ENCODE measurements at places on chromosomes 13 and 19.

DNA sequence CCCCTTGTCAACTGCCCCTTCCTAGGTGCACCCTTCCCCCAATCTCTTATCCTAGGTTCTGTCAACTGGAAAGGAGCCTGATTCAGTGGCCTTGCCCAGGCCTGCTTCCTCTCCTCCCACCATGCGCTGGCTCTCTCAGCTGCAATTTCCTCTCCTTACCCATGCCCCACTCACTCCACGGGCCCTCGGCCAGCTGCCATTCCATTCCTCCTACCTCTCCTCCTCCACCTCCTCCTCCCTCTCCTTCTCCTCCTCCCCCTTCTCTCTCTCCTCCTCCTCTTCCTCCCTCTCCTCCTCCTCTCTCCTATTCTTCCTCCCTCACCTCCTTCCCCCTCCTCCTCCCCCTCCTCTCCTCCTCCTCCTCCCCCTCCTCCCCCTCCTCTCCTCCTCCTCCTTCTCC is 9.6 kb upstream of the TIMM44 start:
- no peak for DNase-seq

DNA sequence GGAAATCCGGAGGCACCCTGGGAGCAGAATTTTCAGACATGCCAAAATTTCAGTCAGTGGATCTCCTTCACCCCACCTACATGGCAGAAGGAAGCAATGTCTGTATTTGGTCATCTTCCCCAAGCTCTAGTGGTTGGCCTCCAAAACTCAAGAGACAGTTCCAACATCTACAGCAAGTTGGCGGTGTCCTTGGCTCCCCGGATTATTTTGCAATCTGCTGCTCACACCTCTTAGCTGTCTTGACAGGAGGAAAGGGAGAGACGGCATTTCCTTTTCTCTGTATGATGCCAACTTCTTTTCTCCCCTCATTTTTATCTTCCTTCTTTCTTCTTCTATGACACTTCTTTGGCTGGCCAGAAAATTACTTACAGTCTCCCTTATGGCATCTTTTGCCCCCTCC is 159.9 kb downstream of the SUCLA2 start:
- DNase-seq: no peak

DNA sequence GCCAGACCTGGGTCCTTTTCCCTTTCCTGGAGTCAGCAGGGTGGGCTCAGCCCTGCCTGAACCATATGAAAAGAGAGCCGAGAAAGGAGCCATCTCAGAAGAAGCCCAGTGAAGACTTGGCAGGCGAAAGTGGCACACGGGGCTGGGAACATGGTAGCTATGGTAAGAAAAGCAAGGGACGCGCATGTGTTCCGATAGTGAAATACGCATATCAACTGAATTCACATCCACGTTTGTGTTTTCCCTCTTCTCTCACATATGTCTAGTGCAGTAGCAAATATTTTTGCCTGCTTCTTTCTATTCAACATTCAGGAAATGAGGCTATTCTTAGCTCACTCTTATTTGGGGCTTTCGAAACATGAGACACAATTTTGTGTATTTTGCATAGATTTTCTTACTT is 54.1 kb upstream of the PEG3 start:
- no peak for DNase-seq

GRCh38 chr19:30530751-30531150 is 158.6 kb downstream of the ZNF536 start:
- no peak for DNase-seq

- no peak for DNase-seq
Measured at GRCh38 chr13:51542346-51543242, 41.7 kb upstream of the WDFY2 start.

DNA sequence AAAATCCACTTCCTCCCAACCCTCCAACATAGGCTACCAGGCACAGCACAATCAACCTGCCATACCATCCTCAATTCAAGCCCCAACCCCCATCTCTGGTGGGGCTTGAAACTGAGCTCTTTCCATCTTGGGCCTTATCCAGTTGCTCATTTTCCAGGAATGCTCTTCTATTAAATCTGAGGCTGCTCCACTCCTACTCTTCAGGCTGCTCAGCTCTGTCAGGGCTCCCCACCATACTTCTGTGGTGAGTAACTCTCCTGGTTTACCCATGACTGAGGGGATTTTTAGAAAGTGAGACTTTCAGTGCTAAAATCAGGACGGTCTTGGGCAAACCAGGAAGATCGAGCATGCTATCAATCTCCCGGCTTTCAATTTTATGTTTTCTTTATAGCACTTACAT is 512.8 kb downstream of the LMO7 start:
- no peak for DNase-seq

Data from activated T-helper 2 cell treated with anti-CD3 and anti-CD28 coated beads, Interferon-gamma antibody, Interleukin-2, Interleukin-4, amounts not matched to agents 10 μg/mL and 5 μg/mL and 100 μg/mL, durations not matched to agents 14 hours and 24 hours and 36 hours (primary cell).